ENCODE measurements at places on chromosomes 6 and 20.
A peak's percentile ranks its signal among the peaks of the same experiment; 100 is the strongest.

DNA sequence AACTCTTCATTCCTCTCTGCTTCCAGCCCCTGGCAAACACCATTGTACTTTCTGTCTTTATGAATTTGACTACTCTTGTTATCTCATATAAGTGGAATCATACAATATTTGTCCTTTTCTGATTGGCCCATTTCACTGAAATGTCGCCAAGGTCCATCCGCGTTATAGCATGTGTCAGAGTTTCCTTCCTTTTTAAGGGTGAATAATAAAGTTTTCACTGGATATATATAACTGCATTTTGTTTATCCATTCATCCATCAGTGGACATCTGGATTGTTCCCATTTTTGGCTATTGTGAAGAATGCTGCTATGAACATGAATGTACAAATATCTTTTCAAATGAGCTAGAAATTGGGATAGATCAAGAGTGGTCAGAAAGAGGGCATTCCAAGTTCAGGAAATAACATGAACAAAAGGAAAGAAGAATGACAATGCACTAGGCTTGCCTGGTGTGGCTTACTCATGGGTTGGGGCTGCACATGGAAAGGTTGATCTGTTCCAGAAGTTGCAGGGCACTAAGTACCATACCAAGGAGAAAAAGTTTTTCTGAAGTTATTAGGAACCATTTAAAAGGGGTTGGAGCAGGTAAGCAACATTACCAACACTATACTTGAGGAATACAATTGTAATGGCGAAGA lies 10.0 kb upstream of the L3MBTL3 start:
- DNase-seq, result no peak

GRCh38 chr20:62227977-62228958 lies 8.2 kb upstream of the HRH3 start:
- DNase-seq, result no peak

DNA sequence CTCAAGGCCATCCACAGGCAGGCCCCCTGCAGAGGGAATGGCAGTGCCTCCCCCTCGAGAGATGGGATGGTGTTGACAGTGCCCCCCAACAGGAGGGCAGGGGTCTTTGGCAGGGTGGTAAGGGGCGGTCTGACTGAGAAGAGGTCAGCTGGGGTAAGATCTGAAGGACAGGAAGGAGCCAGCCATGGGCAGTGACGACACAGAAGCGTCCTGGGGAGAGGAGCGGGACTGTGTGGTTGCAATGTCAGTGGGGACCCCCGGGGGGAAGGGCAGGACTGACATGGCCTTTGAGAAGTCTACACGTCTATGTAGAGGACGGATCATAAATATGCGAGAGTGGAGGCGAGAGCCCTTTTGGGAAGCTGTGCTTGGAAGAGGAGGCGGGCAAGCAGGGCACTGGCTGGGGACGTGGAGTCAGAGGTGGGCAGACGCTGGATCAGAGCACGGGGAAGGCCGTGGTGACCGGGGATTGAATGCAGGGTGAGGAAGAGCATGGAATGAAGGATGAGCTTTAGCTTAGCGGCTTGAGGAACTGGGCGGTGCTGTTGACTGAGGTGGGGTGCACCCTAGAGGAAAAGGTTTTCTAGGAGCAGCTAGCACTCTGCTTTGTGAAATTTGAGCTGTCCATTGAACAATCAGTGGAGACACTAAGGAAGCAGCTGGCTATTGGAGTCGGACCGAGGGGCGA lies 82.5 kb upstream of the AGPAT4 start:
- no peak for DNase-seq

DNA sequence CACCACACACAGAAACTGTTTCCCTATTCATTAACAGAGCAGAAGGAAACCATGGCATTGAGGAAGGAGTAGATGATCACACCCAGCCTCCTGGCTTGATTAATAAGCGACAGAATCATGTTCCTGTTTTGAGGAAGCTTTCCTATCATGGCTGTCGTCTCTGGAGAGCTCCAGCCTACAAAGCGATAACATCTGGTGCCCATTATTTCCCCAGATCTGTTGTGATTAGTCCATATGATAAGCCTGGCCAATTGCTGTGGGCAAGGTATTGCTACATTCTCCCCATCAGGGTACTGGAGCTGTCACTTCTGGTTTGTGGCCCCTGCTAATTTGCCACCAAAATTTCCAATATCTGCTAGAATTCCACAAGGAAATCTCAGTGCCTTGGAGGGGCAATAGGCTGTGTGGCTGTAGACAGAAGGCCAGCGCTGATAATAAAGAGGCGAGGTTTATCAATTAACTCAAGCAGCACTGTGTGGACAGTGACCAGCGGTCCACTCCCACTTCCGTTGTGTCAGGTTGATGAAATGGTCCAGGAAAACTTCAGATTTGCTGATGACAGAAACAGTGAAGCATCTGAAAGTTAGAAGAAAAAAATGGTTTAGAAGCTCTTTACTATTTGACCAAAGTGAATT lies 66.4 kb downstream of the OLIG3 start:
- no peak for DNase-seq

DNA sequence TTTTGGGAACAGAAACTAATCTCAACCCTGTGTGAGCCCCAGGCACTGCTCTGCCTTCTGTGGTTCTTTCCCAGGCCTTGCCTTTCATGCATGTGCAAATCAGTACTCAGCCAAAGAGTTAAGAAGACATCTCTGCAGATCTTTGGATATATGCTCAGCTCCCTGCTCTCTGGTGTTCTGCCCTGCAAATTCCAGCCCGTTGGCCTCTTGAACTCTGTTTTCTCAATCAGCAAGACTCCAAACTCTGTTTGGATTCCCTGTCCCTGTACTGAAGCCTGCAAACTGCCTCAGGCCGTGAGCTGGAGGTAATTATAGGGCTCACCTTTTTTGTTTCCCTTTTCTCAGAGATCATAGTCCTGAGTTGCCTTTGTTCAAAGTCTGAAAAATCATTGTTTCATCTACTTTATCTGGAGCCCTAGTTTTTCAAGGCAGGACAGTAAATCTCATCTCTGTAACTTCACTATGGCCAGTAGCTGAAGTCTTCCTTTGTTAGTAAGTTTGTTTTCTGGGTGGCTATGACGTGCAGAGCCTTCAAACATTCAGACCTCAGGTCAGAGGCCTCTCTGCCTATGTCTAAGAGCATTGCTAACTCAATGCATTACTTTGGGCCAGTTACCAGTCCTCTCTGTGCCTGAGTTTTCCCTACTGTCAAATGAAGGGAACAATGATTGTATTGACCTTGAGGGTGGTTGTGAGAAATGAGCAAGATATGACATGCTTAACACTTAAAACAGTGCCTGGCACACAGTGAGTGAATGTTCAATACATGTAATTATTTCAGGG lies 15.9 kb upstream of the MDFI start:
- DNase-seq, result no peak

DNA sequence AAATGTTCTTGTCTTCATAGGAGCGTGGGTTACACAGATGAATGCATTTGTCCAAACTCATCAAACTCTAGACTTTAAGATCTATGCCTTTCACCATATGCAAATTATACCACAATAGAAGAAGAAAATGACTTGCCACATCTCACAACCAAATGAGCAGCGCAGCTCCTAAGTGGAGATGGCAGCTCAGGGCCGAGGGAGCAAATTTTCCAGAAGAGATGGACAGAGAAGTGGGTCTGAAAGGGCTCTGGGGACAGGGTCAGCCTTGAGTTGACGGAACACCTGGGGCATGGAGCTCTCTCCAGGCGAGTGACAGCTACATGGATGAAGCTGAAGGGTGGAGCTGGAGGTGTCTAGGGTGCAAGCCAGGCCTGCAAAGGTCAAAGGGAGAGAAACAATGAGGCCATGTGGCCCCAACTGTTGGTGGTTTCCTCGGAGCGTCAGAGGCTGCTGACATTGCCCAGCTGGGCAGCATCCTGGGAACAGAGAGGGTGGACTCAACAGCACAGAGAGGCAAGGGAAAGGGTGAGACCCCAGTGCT lies 228.3 kb downstream of the NRN1 start:
- DNase-seq, result no peak

GRCh38 chr6:3919130-3919628 lies 70.0 kb downstream of the FAM50B start:
- DNase-seq, result no peak

DNA sequence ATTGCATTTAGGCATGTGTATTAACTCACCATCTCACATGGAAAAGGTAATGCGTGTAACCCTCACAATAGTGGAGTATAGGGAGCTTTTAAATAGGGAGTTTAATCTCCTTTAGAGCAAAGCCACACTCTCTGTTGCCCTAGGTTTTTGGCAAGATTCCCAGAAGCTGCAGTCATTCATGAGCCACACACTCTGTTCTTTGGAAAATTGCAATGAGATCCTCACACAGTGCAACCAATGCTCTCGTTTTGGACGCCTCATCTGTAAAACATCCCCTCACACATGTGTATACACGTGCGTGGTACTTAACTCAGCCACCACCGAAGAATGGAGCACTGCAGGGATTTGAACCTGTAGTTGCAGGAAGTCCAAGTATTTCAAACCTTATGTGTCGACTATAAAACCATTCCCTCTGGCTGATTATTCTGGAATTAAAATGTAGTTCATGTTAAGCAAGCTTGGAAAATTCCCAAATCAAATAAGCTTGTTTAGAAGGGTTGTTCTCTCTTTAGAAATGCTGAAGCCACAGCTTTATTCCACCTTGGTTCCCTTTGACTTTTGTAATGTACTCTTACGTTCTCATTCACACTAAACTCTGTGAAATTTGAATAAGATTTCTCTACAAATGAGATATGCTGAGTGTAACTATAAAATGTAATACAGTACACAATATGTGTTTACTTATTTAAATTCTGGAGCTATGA lies 489.8 kb upstream of the MANEA start:
- no peak for DNase-seq

- no peak for DNase-seq
These were observed 50.5 kb upstream of the ENPP5 start for GRCh38 chr6:46221222-46221793.

- DNase-seq, result peak; percentile 44
These were observed 59.1 kb upstream of the BHLHE23 start for GRCh38 chr20:63065911-63066310.

DNA sequence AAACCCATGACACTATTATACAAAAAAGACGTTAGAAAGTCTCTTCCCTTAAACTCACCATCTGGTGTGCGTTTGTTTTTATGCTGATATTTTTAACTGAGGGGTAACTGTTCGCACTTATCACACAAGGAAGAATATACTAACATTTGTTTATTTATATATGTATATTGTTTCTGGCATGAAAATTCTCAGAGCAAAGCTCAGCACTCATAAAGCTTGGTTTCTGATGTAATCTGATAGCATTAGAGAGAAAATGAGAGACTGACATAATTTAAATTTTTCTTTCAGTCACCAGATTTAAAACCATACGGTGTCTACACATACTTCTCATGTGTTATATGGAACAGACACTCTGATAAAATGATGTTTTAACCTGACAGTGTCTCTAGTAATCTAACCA lies 6.9 kb downstream of the BLOC1S5 start:
- no peak for DNase-seq

DNA sequence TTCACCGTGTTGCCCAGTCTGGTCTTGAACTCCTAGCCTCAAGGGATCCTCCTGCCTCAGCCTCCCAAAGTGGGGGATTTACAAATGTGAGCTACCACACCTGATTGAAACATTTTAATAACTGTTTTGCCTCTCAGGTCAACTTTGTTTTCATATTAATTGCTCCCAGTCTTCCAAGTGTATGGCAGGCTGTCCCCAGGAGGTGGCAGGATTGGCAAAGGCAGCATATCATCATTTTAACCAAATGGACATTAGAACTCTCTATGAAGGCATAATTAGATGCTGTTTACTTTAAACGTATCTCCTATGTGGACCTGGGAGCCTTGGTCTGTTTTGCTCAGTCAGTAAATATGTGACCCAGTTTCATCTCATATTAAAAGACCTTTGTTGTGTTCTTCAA lies 59.2 kb upstream of the CSE1L start:
- DNase-seq, result no peak

GRCh38 chr20:38426006-38426897 lies 8.9 kb downstream of the SNHG17 start:
- no peak for DNase-seq

DNA sequence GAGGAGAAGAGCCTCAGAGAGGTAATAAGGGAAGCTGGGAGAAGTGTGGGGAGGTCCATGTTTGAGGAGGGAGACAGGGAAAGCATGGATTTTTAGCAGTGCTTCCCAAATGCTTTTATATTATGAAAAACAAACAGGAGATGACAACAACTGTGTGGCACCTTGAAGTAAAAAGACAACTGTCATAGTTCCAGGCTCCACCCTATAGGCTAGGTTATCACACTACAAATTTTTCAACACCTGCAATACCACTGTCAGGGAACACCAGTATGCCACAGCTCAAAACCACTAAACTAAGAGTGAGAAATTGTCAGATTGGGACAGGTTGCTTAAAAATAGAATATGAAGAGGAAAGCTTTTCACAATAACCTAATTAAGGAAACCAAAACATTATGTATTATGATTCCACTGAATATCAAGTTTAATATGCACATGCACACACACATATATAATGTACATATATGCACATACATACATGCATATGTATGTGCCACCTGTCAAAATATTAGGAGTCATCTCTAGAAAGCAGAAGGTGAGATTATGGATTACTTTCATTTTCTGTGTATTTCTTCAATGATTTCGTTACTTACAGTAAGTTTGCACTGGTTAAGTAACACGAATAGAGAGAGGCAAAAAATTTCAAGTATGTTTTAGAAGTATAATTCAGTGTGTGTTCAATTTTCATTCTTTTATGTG lies 261.2 kb downstream of the PTPRK start:
- DNase-seq, result no peak

Data from dorsolateral prefrontal cortex (tissue), 122 donors.